Stimulated activated CD8-positive, alpha-beta memory T cell treated with anti-CD3 and anti-CD28 coated beads, Interleukin-7, amount 100 ng/mL, for 1 hour (primary cell): ENCODE measurements at places on chromosomes 3 and 15.
A peak's percentile ranks its signal among the peaks of the same experiment; 100 is the strongest.

- DNase-seq, result no peak
Observed at GRCh38 chr3:141921316-141921715, 44.9 kb downstream of the ATP1B3 start.

DNA sequence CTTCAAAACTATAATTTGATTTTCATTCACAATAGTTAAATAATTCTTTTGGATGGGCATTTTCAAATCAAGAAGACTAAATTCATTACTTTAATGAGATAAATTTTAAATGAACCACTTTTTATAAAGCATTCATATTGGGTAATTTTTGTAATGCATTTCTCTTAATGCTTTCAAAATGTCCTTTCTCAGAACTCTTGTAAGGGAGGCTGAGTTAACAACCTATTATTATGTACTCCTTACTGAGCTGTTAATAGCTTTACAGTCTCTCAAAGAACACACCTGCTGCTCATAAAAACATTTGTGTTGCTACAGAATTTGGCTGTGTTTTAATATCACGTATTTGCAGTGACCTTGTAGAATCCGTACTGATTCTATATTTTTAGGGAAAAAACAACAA is 334.0 kb upstream of the ARL6 start:
- DNase-seq, result no peak

DNA sequence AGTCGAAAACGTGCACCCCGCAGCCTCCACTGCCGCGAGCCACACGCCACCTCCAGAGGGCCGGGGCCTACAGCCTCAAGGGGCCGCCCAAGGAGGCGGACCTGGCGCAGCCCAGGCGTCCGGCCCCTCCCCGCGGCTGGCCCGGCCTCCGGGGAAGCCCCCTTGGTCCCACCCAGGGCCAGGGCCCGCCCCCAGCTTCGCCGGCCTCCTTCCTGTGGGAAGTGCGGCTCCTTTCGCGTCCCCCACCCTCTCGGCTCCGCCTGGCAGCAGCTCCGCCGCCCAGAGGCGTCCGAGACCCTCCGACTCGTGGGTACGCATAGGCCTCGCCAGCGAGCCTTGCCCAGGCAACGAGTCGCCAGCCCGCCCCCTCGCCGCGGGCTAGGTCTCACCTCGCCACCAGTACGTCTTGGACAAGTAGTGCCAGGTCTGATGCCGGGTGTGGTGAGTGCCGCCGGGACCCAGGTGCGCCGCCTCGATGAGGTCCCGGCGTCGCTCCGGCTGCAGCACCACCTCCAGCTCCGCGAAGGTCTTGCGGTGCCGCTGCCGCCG is 642 bp downstream of the ZBTB11 start:
- peak; percentile 88 for DNase-seq

- DNase-seq, result no peak
Observed at GRCh38 chr3:22982981-22983587, 220.0 kb upstream of the UBE2E2 start.

- DNase-seq, result no peak
Observed at GRCh38 chr3:54957711-54958110, 29.9 kb upstream of the LRTM1 start.

DNA sequence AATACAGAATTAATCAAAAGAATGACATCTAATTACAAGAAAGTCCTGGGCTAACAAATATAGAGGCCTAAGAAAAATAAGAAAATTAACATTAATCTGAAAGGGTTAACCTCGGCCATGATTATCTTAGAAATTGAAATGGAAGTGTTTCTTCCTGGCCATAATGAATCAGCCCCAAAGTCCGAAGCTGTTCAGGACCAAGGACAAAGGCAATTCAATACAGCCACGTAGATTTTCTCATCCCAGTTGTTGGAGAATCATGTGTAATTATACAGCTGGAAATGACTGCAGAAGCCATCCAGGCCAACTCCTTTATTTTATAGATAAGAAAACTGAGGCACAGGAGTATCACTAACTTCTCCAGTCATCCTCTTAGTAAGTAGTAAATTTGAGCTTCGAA is 38.0 kb upstream of the GBE1 start:
- DNase-seq, result no peak

DNA sequence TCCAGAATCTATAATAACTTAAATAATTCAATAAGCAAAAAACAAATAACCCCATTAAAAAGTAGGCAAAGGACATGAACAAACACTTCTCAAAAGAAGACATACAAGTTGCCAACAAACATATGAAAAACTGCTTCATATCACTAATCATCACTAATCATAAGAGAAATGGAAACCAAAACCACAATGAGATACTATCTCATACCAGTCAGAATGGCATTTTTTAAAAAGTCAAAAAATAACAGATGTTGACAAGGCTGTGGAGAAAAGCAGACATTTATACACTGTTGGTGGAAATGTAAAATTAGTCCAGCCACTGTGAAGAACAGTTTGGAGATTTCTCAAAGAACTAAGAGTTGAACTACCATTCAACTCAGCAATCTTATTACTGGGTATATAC is 19.5 kb upstream of the ZMAT3 start:
- no peak for DNase-seq

DNA sequence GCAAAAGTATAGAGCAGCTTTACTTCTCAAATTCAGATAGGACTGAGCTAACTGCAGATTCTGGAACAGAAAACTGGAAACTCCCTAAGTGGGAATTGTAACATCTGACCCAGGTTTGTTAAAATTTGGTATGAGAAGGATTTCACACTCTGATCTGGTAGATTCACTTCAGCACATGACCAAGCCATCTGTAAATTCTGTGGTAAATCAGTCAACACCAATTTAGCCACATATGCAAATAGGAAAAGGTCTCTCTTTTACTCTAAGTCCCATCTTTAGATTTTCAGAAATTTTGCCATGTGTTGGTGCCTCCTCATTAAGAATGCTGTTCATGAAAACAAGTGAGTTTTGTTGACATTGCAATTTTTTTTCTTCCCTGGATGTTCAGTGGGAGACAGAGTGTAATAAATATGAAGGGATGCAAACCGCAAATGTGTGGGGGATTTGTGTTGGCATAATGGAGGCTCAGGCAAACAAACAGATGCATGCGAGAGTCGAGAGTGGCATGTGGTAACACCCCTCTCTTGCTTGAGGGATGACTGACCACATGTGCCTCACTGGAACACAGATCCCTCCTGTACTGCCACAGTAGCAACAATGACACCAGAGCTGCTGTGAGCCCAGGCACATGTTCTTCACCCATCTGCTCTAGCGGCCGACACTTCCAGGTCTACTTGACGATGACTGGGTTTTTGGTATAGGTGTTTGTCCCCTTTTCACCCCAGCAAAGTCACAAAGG is 146.6 kb downstream of the FEZF2 start:
- no peak for DNase-seq

- DNase-seq, result no peak
Observed at GRCh38 chr3:112967828-112968227, 7.1 kb downstream of the CD200R1 start.

DNA sequence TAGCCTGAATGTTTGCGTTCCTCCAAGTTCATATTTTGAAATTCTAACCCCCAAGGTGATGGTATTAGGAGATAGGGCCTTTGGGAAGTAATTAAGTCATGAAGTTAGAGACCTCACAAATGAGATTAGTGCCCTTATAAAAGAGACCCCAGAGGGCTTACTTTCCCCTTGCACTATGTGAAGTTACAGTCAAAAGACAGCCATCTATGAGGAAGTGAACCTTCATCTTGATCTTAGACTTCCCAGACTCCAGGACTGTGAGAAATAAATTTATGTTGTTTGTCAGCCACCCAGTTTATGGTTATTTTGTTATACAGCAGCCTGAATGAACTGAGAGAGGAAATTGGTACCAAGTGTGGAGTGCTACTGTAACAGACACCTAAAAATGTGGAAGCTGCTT is 74.4 kb downstream of the DAPK2 start:
- no peak for DNase-seq

DNA sequence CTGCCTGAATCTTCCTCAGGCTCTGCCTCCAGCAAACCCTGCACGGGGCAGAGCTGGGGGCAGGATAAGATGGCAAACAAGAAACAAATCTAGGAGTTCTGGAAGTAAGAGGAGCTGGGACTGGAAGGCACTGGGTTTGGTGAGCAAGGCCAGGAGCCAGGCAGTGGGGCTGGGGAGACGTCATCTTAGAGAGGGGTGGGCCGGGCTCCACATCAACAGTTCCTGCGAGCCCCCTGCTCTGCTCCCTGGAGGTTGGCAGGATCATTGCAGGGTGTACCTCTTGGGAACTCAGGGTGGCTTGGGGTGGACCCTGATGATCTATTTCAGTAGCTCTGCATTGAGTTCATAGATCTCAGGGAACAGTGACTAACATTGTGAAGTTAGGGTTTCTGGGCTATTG is 87.3 kb upstream of the PRR23E start:
- no peak for DNase-seq

DNA sequence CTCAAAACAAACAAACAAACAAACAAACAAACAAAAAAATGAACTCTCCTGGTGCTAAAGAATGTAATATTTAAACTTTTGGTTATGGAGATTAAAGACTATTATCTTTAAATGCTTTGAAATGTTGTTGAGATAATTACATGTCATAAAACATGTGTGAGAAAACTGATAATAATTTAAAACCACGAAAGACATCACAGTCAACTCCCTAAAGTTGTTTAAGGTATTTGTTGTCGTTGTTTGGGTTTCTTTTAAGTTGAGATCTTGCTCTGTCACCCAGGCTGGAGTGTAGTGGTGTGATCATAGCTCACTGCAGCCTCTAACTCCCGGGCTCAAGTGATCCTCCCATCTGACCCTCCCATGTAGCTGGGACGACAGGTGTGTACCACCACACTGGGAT is 12.0 kb downstream of the EFCAB12 start:
- DNase-seq, result no peak

DNA sequence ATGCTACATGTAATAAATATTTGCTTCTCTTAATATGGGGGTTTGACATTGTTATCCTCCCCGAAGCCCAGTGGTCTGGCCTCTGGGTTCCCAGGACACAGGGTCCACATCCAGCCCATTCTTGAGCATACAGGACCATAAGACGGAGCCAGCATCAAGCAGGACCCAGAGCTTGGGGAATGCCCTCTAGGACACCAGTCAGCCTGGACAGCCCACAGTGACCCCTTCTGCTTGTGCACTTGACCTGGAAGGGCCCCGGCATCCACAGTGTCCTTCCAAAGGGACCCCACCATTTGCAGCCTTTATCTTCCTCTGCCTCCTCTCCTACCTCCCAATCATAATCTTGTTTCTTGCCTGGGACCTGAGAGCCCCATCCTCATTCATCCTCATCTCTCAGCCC is 46.2 kb upstream of the IREB2 start:
- DNase-seq, result no peak

GRCh38 chr15:58631319-58631718 is 118.2 kb downstream of the ADAM10 start:
- no peak for DNase-seq

DNA sequence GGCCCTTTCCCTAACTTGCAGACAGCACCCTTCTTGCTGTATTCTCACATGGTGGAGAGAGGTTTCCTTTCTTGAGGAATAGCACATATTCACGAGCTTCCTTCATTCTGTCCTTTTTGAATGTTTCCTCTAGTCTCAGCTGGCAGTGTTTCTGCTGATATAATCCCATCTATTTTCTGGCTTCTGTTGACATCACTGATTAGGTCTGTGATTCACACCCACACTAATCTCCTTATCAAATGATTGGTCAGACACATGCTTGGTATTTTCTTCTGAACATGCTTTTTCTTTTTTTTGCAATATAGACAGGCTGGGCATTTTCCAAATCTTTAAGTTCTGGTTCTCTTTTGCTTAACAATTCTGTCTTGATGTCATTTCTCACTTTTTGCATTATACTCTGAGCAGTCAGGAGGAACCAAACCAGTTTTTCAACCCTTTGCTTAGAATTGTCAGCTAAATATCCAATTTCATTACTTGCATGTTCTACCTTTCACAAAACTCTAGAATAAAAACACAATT is 65.4 kb downstream of the OXSM start:
- no peak for DNase-seq

DNA sequence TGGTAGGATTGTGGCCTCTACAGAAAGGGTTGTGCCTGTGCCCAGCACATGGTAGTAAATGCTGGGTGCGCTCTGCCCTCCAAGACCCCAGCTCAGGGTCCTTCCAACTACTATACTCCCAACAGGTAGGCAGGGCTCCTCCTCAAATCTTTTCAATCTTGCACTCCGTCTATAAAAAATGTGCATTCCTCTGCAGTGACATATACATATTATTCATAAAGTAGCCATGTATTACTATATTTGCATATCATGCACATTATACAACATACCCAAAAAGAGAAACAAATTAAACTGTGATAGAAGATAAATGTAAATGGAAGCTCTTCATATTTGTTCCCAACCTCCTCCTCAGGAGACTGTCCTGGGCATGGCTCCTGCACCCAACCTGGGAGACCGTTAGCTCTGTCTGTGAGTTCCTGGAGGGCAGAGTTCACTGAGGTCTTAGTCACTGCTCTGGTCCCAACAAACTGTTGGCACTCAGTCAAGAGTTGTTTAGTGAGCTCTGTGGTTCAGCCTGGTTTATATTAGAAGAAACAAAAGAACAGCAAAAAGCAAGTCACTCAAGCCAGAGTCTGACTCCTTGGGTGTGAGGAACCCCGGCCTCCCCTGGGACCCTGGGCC is 47.7 kb upstream of the GRIP2 start:
- no peak for DNase-seq

GRCh38 chr3:10495003-10495402 is 10.4 kb downstream of the ATP2B2 start:
- no peak for DNase-seq

GRCh38 chr15:90552162-90552928 is 22.6 kb downstream of the CRTC3 start:
- DNase-seq, result no peak

GRCh38 chr3:17518189-17519059 is 224.0 kb downstream of the TBC1D5 start:
- no peak for DNase-seq

- DNase-seq, result no peak
Observed at GRCh38 chr3:32303977-32304881, 65.7 kb downstream of the CMTM8 start.

DNA sequence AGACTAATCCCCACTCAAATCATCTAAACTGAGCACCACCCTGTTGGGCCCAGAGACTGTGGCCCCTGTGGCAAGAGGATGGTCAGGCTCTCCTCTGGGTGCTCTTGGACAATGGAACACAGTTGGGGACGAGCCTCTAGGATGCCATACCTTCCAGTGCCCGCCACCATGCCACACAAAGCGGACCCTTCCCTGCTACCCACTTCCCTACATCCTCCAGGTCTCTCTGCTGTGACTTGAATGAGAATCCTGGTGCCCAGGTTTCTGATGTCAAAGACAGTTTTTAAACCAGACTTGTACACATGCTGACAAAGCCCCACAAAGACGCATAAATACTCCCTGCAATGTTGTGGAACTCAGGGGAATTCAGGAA is 4.7 kb downstream of the CCDC51 start:
- no peak for DNase-seq

DNA sequence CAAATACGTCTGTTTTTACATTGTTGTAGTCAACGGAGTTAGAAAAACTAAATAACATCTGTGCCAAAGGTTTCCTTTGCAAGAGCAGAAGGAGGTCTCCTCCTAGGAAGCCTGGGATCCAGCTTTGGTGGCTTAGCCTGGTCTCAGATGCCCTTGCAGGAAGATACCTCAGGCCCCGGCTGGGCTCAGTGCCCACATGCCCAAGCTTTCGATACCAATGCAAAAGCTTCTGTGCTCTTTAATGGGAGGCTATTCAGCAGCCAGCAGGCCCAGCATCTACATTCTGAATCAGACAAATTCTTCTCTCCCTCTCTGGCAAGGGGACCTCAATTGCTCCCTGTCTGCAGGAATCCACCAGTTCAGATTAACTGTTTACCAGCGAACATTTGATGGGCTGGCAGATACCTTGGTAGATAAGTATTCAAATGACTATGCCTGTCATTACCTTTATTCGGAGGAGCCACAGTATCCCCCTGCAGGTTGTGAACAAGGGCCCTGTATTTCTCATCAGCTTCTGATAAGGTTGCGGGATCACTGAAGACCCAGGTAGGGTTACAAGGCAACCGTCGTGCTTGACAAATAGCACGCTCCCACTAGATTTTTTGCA is 180.1 kb upstream of the KBTBD8 start:
- DNase-seq, result no peak
